ENCODE measurements at places on chromosomes 6 and 20.
A peak's percentile ranks its signal among the peaks of the same experiment; 100 is the strongest.

GRCh38 chr6:151663559-151663958 lies 143.9 kb upstream of the ESR1 start:
- DNase-seq = no peak

DNA sequence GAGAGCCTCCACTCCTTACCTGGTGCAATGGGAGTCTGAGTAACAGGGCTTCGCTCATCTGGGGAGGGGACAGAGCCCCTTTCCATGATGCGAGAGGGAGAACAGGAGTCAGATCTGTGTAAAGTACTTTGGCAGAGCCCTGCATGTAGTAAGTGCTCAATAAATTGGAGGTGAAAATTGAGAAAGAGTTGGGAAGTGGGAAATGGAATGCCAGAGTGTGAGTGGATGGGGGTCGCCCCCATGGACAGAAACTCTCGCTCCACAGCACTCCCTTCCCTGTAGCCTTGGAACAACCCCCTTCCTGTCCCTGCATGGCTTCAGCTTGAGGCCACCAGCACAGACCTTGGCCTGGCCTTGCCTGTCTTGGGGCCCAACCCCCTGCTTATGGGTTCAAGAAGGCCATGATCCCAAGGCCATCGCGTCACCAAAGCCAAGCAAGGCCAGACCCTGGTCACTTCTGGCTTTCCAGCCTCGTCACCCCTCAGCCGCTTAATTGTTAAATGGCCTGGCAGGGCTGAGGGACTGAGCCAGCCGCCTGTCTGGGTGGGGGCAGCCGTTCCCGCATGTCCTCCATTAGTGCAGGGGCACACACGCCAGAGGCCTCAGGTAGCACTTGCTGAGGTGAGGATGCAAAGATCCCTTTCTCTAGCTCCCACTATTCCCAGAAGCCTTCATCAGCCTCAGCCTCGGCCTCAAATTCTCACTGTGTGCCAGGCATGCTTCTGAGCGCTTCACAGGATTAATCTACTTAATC lies 93.7 kb upstream of the PTPN1 start:
- DNase-seq = no peak

GRCh38 chr6:44779130-44779826 lies 391.8 kb downstream of the CDC5L start:
- DNase-seq = peak; percentile 31

DNA sequence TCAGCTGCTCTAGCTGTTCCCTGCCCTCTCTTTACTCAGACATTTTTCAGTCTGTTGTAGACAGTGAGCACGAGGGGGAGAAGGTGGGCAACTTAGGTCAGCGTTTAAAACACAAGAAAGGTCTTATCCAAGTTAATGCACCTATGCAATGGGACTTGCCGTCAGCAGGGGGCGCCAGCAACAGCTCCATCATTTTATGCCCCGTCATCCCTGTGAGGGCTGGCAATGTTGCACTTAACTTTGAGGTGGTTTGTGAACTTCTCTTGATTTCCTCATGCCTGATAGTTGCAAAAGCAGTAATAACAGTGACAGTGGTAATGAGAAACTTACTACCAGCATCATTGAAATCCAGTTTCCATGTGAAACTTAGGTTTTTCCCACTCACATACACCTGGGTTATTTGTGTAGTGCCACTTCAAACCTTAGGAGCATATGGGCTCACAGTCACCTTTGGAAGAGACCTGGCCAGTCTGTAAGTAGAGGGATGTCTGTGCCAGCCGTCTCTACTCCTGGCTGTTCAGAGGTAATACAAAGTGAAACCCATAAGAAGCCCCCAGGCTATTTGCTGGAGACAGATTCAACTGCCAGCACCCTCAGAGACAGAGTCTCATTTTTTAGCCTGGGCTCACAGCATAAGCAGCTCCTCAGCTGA lies 44.9 kb upstream of the ID1 start:
- peak; percentile 93 for DNase-seq

DNA sequence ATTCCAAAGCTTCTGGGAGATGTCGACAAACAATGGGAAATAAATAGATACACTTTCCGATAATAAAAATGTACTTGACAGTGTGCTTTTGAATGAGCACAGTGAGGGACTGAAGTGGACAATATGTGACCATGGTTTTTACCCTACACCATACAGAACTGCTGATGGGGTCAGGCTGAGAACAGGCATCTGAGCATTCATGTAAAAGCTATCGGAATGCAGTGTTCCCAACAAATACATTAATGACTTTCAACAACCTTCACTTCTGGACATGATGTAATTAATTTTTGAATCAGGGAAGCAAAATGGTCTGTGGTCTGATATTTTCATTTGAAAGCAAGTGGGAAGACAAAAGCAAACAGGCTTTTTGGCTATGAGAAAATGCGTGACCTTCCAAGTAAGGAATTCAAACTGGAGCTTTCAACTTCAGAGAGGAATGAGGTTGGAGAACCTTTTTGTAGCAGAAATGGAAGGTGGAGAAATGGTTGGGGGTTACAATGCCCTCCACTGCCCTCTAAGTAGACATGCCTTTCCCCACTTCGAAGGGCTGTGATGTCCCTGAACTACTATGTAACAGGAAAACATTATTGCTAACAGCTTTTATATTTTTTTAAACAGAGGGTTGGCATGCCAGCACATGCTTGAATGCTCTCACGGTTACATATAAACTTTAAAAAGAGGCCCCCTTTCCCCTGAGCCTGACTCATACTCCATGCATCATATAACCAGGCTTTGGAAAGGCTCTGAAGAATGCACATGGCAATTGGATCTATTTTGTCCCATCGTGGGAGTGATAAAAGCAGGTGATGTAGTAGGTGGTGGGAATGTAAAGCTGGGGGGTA lies 203.5 kb upstream of the CITED2 start:
- no peak for DNase-seq

GRCh38 chr20:16864069-16864468 lies 115.9 kb downstream of the OTOR start:
- DNase-seq = peak; percentile 35

All from HL-60 (cell line).